Heart left ventricle (tissue), 16 donors: ENCODE measurements at places on chromosomes 3 and 15. TPM values are rescaled to one million over a fixed set of nuclear protein-coding genes. Genes with fewer than 3 reads are reported as not detected.

The TRIM71 gene
- polyA plus RNA-seq = not detected

The SAMMSON gene
- not detected for polyA plus RNA-seq

The AADAC gene
- polyA plus RNA-seq = not detected

The PCCB gene
- 45.1 TPM for polyA plus RNA-seq

The NR2F2 gene
- polyA plus RNA-seq = 16.1 TPM

The CP gene
- polyA plus RNA-seq = 0.84 TPM

The PDE8A gene
- polyA plus RNA-seq = 13.6 TPM

The LRRIQ4 gene
- polyA plus RNA-seq = not detected

The SLC22A14 gene
- polyA plus RNA-seq = 0.11 TPM

The UNC13C gene
- polyA plus RNA-seq = not detected

The SERPINI2 gene
- polyA plus RNA-seq = 0.30 TPM

The ALCAM gene
- 5.8 TPM for polyA plus RNA-seq

The ITIH4 gene
- 4.1 TPM for polyA plus RNA-seq

The CPLX3 gene
- polyA plus RNA-seq = 1.5 TPM

The ST3GAL6 gene
- 37.3 TPM for polyA plus RNA-seq

The TICRR gene
- 0.04 TPM for polyA plus RNA-seq

The FEZF2 gene
- not detected for polyA plus RNA-seq

The BCHE gene
- polyA plus RNA-seq = 1.7 TPM

The TMC3 gene
- not detected for polyA plus RNA-seq

The NR2E3 gene
- 0.11 TPM for polyA plus RNA-seq

The GPR62 gene
- polyA plus RNA-seq = 0.11 TPM

The AHSG gene
- 0.06 TPM for polyA plus RNA-seq

The ANAPC13 gene
- polyA plus RNA-seq = 93.5 TPM

The CD86 gene
- polyA plus RNA-seq = 0.38 TPM

The AGBL1 gene
- polyA plus RNA-seq = under 0.01 TPM

The TMCO5A gene
- not detected for polyA plus RNA-seq

The SAXO2 gene
- polyA plus RNA-seq = 0.32 TPM

The BFSP2 gene
- not detected for polyA plus RNA-seq

The TGM5 gene
- not detected for polyA plus RNA-seq

The ARPIN gene
- polyA plus RNA-seq = 7.5 TPM

The GOLGA8Q gene
- polyA plus RNA-seq = 0.47 TPM

The C3orf85 gene
- polyA plus RNA-seq = not detected

The FHIT gene
- 4.2 TPM for polyA plus RNA-seq

The GPR156 gene
- 0.08 TPM for polyA plus RNA-seq

The FAM174B gene
- 8.3 TPM for polyA plus RNA-seq

The DNAH12 gene
- polyA plus RNA-seq = 0.04 TPM

The TOPBP1 gene
- 10.3 TPM for polyA plus RNA-seq

The HDC gene
- 0.19 TPM for polyA plus RNA-seq

The LRRN1 gene
- polyA plus RNA-seq = 0.07 TPM

The SLC38A3 gene
- polyA plus RNA-seq = 8.8 TPM

The RLBP1 gene
- polyA plus RNA-seq = not detected
